ENCODE measurements at places on chromosomes 7 and 10.

DNA sequence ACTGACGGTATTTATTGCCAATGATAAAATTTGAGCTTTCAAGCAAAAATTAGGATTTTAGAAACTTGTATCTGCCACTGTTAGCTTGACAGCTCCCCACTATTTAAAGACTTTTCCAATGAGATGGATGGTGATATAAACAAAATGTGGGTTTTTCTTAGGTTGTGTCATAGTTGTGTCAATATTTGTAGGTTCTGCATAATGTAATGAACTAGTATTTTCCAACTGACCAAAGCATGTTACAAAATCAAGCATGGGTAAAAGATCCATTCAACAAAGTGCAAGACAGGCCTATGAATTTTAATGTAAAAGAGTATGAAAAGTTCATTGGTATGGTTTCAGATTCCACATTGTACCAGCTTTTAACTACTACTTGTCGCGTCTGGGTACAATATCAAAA lies 165.6 kb downstream of the SKAP2 start:
- DNase-seq = no peak

- no peak for DNase-seq
Observed at GRCh38 chr10:126583552-126584200, 86.8 kb downstream of the C10orf90 start.

DNA sequence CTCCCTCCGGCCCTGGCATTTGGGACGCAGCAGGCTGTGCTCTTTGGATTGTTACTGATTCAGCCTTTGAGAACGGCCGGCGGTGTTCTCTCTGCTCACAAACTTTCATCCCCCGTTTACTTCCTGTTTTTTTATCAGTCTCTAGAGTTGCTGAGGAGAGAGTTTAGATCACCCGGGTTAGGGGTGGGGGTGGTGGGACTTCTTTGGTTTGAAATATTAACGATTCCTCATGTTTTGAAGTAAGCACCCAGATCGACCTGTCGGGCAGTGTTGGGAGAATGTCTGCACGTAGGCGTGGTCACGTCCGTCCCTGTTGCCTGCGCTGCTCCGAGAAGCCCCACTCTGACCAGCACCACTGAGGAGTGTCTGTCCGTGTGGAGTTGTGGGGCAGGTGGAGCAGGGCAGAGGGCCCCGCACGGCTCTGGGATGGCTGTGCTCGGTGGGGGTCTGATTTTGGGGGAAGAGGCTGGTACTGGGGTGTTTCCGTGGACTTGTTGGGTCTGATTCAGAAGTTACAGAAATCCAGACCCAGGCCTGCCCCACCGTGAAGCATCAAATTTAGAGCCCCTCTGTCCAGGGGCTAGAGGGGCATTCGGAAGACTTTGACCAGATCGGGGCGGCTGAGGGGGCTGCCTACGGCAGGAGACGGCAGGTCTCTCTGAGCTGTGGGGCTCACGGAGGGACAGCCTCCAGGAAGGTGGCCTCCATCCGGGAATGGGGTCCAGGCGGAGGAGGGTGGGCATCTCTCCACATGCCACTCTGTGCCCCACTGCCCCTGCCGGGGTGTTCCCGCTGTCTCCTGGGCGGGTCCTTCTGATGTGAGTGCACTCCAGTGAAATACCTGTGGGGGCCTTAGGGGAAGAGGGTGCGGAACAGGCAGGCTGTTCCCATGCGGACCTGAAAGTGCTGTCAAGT lies 7.4 kb downstream of the INPP5A start:
- peak; percentile 64 for DNase-seq

GRCh38 chr10:18610517-18610916 lies 40.9 kb downstream of the NSUN6 start:
- no peak for DNase-seq

DNA sequence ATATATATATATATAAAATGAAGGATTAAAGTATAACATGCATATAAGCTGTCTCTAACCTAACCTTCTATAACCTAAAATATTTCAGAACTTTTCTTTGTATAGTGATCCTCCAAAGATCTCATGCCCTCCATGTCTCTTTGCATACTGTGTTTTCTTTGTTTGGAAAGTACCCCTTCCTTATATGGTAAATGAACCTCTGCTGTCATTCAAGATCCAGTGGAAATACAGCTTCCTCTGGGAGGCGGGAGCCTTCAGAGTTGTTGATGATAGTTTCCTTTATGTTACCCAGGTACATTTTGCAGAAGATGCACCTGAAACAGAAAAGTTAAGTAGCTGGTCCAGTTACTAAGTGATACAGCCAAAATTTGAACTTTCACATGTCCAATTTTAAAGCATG lies 233.3 kb upstream of the FOXP2 start:
- no peak for DNase-seq

- no peak for DNase-seq
Observed at GRCh38 chr10:71649631-71650030, 69.9 kb downstream of the C10orf105 start.

- no peak for DNase-seq
Observed at GRCh38 chr10:43094085-43094484, 17.2 kb downstream of the RET start.

GRCh38 chr7:37516664-37517063 lies 68.0 kb upstream of the ELMO1 start:
- no peak for DNase-seq

GRCh38 chr7:75987026-75987804 lies 7.2 kb downstream of the TMEM120A start:
- no peak for DNase-seq

- no peak for DNase-seq
Observed at GRCh38 chr10:61757525-61758397, 95.0 kb downstream of the CABCOCO1 start.

GRCh38 chr7:70557338-70557737 lies 574.6 kb upstream of the GALNT17 start:
- no peak for DNase-seq

- DNase-seq = peak; percentile 62
Observed at GRCh38 chr7:94492601-94493000, 17.0 kb upstream of the CASD1 start.

DNA sequence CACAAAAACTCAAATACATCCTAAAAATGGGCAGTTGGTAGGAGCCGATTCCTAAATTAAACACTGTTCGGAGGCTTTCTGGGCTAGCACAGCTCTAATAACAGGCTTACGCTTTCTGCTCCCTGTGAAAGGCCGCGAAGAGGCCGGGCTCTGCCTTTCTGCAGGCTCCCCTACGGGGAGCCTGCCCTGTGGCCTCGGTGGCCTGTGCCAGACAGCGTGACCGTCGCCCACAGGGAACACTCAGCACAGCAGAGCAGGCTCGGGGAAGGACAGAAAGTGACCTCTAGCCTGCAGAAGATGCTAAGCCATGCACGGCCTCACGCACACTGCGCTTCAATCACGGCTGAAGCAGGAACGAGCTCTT lies 64.2 kb downstream of the DIP2C start:
- no peak for DNase-seq

- peak; percentile 51 for DNase-seq
Observed at GRCh38 chr10:103845972-103846371, 9.4 kb downstream of the SH3PXD2A start.

- DNase-seq = no peak
Observed at GRCh38 chr7:124413029-124413428, 352.6 kb downstream of the GPR37 start.

- no peak for DNase-seq
Observed at GRCh38 chr10:62333988-62334682, 40.0 kb upstream of the ZNF365 start.

GRCh38 chr7:4613846-4614548 lies 68.1 kb upstream of the FOXK1 start:
- no peak for DNase-seq

DNA sequence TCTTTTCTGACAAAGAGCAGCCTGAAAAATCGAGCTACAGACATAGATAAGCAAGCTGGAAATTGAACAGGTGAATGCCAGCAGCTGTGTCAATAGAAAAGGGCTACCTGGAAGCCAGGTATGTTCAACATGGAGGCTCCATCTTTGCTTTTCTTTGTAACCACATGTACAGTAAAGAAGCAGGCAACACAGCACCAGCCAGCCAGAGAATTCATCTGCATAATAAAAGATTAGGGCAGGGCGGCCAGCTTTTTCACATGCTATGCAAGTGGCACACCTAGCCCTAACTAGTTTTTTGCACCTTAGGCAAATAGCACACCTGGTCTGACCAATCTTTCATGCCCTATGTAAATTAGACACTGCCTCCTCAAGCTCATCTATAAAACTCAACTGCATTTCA lies 25.7 kb downstream of the COG5 start:
- no peak for DNase-seq
